Hair follicle dermal papilla cell (primary cell): ENCODE measurements at places on chromosomes 4 and X. TPM values are rescaled to one million over a fixed set of nuclear protein-coding genes. Genes with fewer than 3 reads are reported as not detected.

The LIMCH1 gene
- 0.81 and 3.3 TPM in 2 replicates for total RNA-seq

The LDB2 gene
- 7.8 and 16.6 TPM in 2 replicates for total RNA-seq

The FGD1 gene
- 12.5 and 14.4 TPM in 2 replicates for total RNA-seq

The NKRF gene
- total RNA-seq, result 4.5 and 5.0 TPM in 2 replicates

The FNIP2 gene
- total RNA-seq, result 23.6 and 30.7 TPM in 2 replicates

The TSPAN5 gene
- 66.2 and 81.8 TPM in 2 replicates for total RNA-seq

The PNCK gene
- 0.65 TPM in 1 of 2 replicates, not detected in the other for total RNA-seq

The MTTP gene
- total RNA-seq, result 0.24 TPM in 1 of 2 replicates, not detected in the other

The NOX1 gene
- not detected in 2 replicates for total RNA-seq

The AWAT2 gene
- total RNA-seq, result not detected in 2 replicates

The ELMOD2 gene
- total RNA-seq, result 25.1 and 31.2 TPM in 2 replicates

The SPANXA1 gene
- not detected in 2 replicates for total RNA-seq

The ADAM29 gene
- total RNA-seq, result not detected in 2 replicates

The PDCL2 gene
- total RNA-seq, result not detected in 2 replicates

The FREM3 gene
- under 0.01 TPM in 1 of 2 replicates, not detected in the other for total RNA-seq

The UGT2B11 gene
- total RNA-seq, result not detected in 2 replicates

The COX7B2 gene
- not detected in 2 replicates for total RNA-seq

The SH3D19 gene
- 92.2 and 117 TPM in 2 replicates for total RNA-seq

The TMEM271 gene
- not detected in 2 replicates for total RNA-seq

The TCP11X1 gene
- total RNA-seq, result not detected in 2 replicates

The ENPP6 gene
- total RNA-seq, result not detected in 2 replicates

The MTNR1A gene
- 0.32 TPM in 1 of 2 replicates, not detected in the other for total RNA-seq

The SOWAHB gene
- 0.16 and 0.36 TPM in 2 replicates for total RNA-seq

The MND1 gene
- total RNA-seq, result 0.97 and 1.2 TPM in 2 replicates

The PAGE4 gene
- not detected in 2 replicates for total RNA-seq

The FAM47E gene
- total RNA-seq, result 0.36 and 0.97 TPM in 2 replicates

The LONRF3 gene
- total RNA-seq, result 0.65 TPM in 1 of 2 replicates, not detected in the other

The HSFX1 gene
- total RNA-seq, result 0.97 and 1.3 TPM in 2 replicates

The OTC gene
- not detected in 2 replicates for total RNA-seq

The NDST3 gene
- total RNA-seq, result 0.49 and 0.81 TPM in 2 replicates

The GABRQ gene
- total RNA-seq, result 0.16 and 0.24 TPM in 2 replicates

The ADH5 gene
- 290 and 357 TPM in 2 replicates for total RNA-seq

The NEUROG2 gene
- not detected in 2 replicates for total RNA-seq

The CXorf51B gene
- total RNA-seq, result not detected in 2 replicates

The RHOH gene
- 1.6 and 2.8 TPM in 2 replicates for total RNA-seq

The ZDHHC9 gene
- total RNA-seq, result 41.9 and 45.6 TPM in 2 replicates

The HDAC8 gene
- 20.3 and 23.4 TPM in 2 replicates for total RNA-seq

The RAB39B gene
- 0.65 and 0.85 TPM in 2 replicates for total RNA-seq

The AMBN gene
- not detected in 2 replicates for total RNA-seq

The PAGE5 gene
- not detected in 2 replicates for total RNA-seq
